ENCODE measurements at places on chromosomes 13 and 19.

DNA sequence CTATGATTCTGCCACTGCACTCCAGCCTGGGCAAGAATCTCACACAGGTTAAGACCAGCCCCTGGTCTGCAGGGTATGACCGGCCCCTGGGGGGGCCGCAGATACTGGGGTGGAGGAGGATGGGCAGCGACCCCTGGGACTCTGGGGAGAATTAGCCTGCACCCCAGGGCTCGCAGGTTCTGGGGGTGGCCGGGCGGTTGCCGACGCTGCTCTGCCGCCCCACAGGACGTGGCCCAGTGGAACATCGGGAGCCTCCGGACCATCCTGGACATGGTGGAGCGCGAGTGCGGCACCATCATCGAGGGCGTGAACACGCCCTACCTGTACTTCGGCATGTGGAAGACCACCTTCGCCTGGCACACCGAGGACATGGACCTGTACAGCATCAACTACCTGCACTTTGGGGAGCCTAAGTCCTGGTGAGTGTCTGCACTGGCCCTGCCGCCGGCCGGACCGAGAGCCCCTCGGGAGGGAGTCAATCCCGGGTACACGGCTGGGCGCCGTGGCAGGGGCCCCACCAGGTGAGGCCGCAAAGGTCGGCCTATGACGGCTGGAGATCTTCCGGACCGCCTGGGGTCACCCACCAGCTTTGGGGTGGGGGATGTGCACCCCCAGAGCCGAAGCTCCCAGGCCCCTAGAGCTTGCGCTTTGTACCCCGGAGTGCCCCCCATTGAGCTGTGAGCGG lies 78.5 kb downstream of the KDM4B start:
- no peak for DNase-seq

DNA sequence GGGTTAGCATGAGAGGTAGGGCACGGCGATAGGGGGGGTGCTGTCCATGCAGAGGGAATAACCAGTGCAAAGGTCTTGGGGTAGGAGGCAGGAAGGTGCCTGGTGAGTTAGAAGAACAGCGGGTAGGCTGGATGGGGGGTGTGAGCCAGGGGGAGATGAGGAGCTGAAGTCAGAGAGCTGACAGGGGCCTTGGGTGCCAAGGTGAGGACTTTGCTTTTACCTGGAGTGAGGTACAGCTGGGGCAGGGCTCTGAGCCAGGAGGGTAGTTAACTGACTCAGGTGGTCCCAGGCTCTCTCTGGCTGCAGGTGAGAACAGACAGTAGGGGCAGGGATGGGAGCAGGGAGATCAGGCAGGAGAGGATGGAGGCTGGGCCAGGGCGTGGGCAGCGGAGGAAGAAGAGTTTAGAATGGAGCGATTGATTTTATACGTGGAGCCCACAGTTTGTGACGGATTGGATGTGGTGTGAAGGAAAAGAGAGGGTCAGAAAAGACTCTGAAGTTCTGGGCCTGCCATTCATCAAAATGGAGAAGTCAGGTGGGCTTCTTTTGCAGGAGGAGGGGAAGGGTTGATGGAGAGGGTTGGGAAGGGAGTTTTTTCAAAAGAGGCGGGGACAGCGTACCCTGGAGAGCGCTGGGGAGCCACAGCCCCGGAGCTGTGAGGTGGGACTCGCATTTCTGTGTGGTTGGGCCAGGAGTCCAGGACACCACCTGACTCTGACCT lies 1.2 kb upstream of the GRAMD1A start:
- DNase-seq, result no peak

- no peak for DNase-seq
Observed at GRCh38 chr19:8641908-8642547, 11.6 kb downstream of the NFILZ start.

DNA sequence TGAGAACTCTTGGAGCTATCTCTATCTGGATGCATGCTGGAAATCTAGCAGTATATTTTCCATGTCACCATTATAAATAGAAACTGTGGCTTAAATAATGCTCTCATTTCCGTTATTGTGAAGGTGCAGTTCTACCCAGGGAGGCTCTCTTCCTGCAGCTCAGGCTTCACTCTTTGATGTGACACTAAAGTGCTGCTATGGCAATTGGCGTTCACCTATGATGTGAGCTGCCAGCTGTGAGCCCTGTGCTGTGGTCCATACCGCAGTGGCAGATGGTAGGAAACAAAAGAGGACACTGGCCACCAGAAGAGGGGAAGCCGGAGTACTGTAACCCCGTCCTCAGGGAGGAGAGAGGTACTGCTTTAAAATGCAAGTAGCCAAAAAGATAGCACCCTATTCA lies 40.6 kb upstream of the ZNF681 start:
- DNase-seq, result no peak

GRCh38 chr13:112740502-112741131 lies 50.8 kb downstream of the ATP11A start:
- no peak for DNase-seq

- no peak for DNase-seq
Observed at GRCh38 chr19:32798201-32798600, 71.4 kb downstream of the SLC7A9 start.

- DNase-seq, result no peak
Observed at GRCh38 chr19:49357186-49357585, 5.0 kb downstream of the TEAD2 start.

DNA sequence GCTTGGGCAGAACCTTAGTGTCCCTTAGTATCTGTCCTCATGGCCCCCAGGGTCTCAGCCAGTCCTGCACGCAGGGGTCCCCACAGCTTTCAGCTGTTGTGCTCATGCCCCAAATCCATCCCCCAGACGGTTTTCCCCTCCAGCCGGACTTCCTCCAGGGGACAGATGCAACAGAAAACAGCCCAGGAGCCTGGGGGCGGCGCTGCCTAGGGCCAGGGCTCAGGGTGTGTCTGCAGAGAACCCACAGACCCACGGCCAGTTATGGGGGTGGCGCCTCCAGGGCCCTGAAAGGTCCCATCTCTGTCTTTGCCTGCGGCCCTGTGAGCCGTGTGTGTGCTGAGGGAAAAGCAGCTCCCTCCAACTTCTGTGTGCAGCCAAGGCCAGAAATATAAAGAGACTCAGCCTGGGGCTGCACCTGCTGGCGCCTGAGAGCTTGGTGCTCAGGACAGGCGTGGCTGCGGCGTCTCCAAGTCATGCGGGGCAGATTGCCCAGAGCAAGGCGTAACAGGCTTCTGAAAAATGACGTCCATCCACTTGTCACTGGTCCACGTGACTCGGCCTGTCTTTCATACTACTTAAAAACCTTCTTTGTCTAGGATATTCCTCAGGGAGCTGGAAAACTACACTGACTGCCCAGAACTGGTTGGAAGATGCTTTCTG lies 22.1 kb upstream of the F7 start:
- DNase-seq, result no peak
